ENCODE measurements at places on chromosomes 12 and 14.

DNA sequence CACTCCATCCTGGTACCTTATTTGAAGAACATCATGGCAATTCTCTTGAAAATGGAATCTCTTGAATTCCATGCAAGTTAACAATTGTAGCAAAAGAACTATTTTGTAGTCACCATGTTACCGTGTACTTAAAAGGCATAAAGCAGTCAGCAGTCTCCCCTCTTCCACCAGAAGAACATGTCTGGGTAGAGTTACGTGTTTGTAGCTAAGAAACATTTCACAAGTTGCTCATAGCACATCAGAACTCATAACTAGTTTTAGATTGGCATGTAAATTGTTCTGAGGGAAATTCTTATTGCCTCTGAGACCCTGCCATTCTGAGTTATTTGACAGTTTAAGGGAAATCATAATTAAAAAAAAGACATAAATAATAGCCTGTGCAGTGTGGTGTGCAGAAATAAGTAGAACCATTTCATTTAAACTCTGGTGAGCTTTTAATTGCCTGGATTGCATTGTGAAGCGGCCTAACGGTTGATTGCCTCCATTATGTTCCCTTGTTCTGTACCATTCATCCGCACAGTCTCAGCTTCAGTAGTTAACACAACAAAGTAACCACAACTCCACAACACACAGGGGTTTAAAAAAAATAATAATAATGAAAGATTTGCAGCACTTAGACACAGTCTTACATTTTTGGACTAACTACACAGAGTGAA lies 2.6 kb downstream of the LMO3 start:
- DNase-seq: no peak

DNA sequence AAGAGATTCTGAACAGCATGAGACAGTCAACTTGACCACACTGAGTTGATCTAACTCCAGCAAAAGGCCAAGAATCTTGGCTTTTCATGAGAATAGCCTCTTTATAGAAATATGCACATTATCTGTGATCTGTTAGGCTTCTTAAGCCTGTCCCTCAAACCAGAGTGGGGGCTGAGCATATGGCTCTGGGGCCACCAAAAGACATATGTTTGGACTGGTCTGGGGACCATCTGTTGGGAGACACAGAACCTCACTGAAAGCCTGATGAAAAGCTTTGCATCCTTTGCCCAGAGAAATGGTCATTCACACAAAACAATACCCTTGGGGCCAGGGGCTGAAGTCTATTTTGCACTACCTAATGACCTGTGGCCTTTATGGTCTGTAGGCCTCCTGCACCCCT lies 165.3 kb upstream of the PRMT8 start:
- DNase-seq: no peak

DNA sequence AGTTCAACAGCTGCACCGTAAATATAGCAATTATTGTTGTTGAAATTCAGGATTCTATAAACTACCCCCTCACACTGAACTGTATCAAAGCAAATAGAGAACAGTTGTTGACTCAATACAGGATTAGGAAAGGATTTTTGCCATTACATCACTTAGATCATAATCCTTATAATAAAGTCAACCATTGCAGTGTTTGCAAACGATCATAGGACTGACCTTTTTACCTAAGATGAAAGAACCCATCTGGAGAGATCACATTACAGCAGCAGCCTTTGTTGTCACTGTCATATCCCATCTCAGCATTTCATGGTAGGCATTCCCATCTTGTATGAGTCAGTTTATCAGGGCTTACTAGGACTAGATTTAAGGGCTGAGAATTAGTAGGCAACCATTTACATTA lies 96.1 kb downstream of the IPO8 start:
- no peak for DNase-seq

GRCh38 chr14:28130610-28131284 lies 635.8 kb upstream of the FOXG1 start:
- DNase-seq: no peak

- no peak for DNase-seq
Measured at GRCh38 chr14:24314377-24315193, 3.3 kb downstream of the LTB4R start.

- DNase-seq: no peak
Measured at GRCh38 chr12:109290061-109290460, 19.0 kb downstream of the FOXN4 start.

GRCh38 chr12:52045794-52046199 lies 5.4 kb upstream of the NR4A1 start:
- DNase-seq: no peak

GRCh38 chr12:79933532-79934264 lies 1.2 kb downstream of the PPP1R12A start:
- DNase-seq: no peak

DNA sequence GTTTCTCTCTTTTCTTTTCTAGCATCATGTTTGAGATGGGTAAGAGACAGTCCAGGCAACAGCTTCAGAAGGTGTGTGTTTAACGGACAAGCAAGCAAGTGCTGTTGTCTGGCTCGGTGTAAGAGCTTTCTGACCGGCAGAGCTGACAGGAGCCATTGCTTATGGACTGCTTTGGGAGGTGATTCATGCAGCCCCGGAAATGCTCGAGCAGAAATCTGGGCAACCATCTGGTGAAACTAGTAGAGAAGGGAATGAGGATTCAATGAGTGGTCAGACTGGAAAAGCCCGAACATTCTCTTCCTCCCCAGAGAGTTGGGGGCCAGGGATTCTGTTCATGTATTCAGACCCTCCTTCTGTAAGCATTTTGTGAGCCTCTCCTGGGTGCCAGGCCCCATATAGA lies 24.4 kb downstream of the TUNAR start:
- no peak for DNase-seq

GRCh38 chr12:107646436-107646835 lies 39.2 kb upstream of the PWP1 start:
- DNase-seq: no peak

DNA sequence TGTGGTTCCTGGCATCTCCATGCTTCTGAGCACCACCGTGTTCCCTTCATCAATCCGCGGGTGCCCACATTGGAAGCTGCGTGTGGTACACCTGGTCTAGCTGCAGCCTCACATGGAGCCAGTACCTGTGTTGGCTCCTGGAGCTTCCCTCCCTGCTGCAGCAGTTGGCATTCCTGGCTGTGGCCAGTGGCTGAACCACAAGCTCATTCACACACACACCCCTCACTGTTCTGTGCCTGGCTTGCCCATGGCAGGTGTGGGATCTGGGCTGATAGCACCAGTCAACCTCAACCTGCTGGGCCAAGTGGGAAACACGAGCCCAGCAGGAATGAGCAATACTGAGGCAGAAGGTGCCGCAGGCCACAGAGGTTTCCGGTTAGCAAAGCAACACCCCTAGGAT lies 256.2 kb upstream of the LRFN5 start:
- DNase-seq: no peak

GRCh38 chr12:31629756-31630732 lies 29.4 kb upstream of the ETFBKMT start:
- DNase-seq: no peak

DNA sequence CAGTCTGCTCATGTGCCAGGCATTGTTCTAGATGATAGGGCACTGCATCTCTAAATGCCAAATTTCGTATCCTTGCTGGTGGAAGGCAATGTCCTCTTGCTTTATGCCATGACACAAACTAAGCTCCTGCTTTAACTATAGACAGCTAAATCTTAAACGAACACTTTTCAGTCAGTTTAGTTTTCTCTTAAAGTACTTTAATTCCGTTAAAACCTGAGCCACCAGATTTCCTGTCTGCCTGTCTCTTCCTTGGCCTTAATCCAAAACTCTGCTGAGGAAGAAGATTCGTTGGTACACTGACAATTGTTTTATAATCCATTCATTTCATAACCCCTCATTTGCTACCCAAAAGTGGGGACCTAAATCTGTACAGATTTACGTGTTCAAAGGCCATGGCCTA lies 194.4 kb upstream of the BCL2L14 start:
- DNase-seq: no peak

DNA sequence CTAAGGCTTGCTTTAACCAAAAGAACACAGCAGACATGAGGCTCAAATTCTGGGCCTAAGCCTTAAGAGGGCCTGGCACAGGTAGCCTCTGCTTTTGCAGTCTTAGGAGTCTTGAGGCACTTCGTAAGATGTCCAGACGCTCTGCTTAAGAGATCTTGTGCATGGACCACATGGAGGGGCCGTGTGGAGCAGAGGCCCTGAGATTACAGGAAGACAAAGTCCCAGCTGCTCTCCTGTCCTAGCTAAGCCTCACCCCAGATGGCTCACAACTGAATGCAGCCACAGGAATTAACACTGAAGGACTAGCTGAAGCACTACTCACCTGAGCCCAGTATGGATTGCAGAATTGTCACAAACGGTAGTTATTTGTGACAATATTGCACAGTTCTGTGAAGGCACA lies 446.0 kb downstream of the PDZRN4 start:
- no peak for DNase-seq

DNA sequence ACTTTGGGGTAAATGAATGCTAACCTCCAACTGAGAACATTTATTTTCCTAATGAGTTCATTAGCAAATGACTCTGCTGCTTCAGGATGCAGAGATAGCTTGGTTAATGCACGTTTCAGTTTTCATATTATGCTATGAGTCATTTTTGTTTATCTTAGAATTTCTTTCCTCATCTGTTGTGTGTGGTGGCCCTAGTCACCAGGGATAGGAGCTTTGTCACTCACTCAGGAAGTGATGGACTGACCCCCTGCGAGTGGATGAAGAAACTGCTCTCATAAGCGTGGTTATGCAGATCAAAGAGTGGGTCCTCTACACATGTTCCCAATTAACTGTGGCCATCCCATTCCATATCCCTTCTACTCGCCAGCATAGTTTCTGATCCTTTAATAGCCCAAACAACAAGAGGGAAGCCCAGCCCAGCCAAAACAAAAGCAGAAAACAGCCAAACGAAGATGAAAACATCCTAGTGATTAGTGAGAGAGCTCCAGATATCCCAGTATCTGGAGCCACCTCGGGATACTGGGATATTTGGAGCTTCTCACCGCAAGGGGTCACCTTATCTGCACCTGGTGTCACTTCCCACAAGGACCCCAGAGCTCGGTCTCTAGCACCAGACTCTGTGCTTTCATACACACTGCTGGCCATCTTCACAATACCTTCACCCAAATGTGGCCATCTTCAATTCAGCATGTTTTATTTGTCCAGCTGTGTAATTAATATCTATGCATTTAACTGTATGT lies 8.6 kb downstream of the TC2N start:
- DNase-seq: no peak

DNA sequence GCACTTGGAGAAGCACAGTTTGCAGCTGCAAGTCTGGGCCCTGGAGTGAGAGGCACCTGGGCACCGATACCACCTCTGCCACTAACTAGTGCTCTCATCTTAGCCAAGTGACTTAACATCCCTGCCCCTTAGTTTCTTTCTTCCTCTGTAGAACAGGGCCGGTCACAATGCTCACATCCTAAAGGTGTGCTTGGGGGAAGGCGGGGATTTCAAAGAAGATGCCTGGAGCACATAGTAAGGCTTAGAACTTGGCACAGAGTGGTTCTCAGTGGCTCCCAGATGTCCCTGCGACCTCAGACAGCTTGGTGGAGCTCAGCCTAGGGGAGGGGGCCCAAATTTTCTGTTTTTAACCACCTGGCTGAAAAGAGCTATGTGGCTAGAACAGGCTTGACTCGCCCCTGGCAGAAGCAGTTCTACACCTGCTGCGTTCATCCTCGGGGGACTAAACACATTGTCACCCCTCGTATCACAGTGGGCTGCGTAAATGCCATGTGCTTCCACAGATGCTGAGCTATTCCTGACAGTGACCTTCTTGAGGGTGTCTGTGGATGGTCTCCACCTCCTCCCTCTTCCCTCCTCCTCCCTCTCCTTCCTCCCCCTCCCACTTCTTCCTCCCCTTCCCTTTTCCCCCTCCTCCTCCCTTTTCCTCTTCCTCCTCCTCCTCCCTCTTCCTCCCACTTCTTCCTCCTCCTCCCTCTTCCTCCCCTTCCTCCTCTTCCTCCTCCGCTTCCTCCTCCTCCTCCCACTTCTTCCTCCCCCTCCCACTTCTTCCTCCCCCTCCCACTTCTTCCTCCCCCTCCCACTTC lies 112.1 kb downstream of the PHETA1 start:
- DNase-seq: no peak

DNA sequence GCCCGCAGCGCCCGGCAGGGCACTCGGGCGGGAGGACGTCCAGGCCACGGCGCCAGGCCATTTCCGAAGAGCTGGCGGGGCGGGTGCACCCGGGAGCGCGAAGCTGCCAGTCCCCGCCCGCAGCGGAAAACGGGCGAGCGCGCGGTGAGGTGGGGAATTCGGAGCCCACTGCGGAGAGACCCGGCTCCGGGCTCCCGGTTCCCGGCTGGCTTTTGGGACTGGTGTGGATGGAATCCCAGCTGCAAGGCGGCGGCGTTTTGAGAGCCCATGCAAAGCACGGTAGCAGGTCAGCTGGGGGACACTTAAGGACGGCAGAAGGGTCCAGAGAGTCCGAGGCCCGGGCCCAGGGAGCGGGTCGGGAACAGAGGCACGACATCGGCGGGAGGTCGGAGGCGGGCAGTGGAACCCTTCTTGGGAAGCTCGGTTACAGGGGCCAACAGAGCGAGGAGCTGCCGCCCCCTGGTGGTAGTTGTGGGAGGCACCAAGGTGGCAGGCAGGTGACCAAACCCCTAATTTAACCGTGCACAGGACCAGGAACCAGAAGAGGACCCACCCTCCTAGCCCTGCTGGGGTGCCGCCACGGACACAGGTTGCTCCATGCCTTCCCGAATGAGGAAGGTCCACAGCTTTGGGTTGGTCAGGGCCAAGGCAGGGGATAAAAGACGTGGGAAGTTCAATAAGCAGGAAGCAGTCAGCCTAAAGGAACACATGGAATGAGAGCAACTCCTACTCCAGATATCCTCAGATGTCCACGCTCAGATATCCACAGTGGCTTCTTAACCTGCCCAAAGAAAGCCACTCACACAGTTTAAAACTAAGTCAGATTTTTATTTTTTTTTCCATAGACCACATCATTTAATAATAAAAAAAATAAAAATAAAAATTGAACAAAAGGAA lies 685 bp upstream of the CDH24 start:
- DNase-seq: peak; percentile 96

GRCh38 chr14:70254476-70254961 lies 65.8 kb upstream of the SLC8A3 start:
- DNase-seq: peak; percentile 57

DNA sequence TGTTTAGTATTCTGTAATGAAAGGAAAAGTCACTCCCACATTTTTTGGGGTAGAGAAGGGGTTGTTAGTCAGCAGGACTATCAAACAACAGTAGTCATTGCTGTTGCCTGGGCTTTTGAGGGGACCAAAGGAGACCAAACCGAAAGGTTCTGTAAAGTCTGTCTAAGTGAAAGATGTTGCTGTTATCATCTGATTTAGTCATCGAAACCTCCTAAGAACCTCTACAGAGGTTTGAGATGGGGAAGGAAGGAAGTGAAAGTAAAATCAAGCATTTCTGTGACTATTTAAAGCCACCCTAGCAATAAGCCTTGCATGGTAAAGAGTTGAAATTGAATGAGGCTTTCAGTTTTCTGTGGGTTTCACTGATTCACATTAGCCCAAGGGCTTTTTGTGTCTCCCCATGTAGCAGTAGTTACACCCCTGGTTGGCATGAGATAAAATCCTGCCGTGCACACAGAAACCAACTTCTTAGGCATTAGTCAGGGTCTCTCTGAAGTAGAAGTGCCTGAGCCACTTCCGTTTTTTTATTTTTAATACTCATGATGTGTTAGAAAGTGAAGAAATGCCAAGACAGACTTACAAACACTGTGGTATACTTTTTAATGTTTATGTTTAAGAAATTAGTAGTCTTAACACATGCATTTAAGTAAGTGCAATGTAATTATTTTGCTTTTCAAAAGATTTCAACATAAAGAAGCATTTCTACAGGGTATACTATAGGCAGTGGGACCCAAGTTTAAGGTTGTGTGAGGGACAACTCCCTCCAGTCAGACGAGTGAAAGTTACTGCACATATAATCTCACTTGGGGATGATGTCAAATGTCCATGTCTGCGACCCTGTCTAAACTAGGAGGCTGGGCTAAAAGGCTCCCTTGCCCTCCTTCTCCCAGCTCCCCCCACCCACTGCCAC lies 50.4 kb downstream of the DYRK2 start:
- DNase-seq: peak; percentile 67

All from activated CD8-positive, alpha-beta memory T cell treated with anti-CD3 and anti-CD28 coated beads for 24 hours (primary cell).